ENCODE measurements at places on chromosomes 2 and 18.
A peak's percentile ranks its signal among the peaks of the same experiment; 100 is the strongest.

GRCh38 chr18:3262234-3263131 is 550 bp downstream of the MYL12B start:
- DNase-seq = peak; percentile 47

DNA sequence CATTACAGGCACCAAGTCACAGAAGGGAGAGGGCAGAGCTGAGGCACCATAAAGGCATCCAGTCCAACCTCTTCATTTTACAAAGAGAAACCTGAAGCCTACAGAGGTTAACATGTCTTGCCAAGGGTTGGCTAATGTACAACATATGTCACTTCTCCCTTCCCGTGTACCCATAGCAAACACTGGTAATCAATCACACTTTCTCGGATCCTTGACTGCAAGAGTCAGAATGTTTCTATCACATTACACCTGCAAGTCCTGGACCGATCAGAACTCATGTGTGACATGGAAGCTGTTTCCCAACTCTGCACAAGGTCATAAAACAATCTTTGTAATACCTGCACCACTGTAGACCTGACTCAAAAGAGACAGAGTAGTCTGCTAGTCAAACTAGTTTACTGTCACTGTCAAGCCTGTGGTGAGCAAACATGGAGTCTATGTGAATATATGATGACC is 6.0 kb downstream of the ANKRD44 start:
- DNase-seq = no peak

GRCh38 chr18:22528291-22528690 is 110.6 kb upstream of the CTAGE1 start:
- DNase-seq = no peak

DNA sequence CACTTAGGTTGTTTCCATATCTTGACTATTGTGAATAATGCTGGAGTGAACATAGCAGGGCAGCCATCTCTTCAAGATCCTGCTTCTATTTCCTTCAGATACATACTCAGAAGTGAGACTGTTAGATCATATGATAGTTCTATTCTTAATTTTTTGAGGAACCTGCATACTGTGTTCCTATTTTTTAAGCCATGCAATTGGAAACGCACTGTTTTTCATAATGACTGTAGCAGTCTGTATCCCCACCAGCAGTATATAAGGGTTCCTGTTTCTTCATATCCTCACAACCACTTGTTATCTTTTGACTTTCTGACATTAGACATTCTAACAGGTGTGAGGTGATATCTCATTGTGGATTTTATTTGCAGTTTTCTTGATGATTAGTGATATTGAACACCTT is 15.5 kb downstream of the NEURL3 start:
- DNase-seq = no peak

DNA sequence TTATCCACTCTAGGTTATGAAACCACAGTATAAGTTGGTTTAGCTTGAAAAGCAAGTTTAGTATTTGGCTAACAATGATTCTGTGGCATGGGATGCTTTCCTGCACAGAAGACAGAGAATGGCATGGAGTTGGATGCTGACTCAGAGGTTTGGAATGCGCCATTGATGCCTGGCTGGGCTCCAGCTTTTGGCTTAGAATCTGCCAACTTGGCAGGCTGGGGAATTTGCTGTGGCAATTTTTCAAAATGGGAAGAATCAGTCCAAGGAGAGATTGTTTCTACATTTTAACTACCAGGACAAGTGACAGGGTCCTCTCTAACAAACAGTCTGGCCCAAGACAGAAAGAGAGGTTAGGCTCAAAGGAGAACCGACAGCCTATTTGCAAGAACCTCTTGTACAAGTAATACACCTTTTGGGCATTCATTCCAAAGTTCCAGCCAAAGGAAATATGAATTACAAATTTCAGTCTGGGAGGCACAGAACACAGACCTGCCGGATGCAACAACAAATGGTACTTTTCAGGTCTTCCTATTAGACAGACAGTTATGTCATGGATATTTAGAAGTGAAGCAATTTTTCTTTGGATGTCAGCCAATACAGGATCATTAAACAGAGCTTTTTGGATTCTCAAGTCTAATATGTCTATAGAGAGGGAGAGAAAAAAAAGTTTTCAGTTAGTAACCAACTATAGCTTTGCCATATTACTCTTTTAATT is 1027.7 kb downstream of the TMEM182 start:
- DNase-seq = no peak

- peak; percentile 22 for DNase-seq
These were observed 184.7 kb downstream of the MREG start for GRCh38 chr2:215828528-215829184.

DNA sequence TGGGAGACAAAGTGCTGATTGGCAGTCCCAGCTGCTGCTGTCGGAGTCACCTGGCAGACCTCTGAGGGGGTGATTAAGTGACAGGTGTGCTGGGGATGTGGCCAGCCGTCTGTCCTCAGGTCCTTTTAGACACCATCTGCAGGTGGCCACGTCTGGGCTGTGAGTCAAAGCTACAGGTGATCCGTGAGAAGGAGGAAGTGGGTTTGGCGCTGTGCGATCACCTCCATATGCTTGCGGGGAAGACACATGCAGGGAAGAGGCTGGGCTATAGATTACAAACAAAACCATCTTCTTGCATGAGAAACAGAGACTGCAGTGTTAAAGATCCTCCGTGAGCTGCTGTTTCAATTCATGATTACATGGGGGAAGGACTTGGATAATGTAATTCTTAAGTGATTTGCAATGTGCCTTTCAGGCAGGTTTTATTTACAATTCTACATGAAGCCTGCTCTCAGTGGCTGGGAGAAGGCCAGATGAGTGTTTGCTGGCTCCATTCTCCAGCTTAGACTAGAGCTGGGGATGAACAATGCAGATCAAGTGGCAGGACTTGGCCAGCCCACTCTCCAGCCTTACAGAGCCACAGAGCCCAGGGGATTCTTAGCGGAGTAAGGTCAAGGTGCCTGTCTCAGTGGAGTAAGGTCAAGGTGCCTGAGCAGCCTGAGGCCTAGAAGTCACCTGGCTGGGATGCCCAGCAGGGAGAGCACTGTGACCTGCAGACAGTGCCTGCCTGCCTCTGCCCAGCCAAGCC is 87.8 kb downstream of the LYPD1 start:
- DNase-seq = peak; percentile 86

- no peak for DNase-seq
These were observed 316.3 kb downstream of the CELF4 start for GRCh38 chr18:37249171-37249886.

DNA sequence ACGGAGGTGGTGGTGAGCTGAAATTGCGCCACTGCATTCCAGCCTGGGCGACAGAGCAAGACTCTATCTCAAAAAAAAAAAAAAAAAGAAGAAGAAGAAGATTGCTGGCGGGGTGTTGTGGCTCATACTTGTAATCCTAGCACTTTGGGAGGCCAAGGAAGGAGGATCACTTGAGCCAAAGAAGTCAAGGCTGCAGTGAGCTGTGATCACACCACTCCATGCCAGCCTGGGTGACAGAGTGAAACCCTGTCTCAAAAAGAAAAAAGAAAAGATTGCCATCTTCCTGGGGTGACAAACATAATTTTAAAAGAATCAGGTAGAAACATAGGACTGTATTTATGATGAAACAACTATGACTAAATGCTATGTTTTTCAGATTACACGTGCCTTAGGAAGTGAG is 55.1 kb upstream of the EML4 start:
- no peak for DNase-seq

DNA sequence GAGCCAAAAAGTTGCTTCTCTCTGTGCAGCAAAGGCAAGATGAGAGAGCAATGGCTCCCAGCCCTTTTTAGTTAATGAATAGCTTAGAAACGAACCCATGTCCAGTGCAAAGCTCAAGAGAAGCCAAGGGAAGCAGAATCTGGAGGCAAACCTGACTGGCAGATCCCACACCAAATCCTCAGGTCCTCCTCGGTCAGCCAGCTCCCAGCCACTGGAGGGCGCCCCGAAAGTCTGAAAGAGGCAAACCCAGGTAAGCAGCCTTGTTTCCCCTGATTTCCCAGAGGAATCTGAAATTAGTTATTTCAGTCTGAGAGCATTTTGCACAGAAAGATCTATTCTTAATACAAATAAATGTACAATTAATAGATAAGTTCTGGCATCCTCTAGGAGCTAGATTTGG is 71.3 kb upstream of the PID1 start:
- DNase-seq = peak; percentile 5

GRCh38 chr2:191748059-191748461 is 70.1 kb downstream of the NABP1 start:
- DNase-seq = no peak

GRCh38 chr2:160614391-160614790 is 120.8 kb upstream of the RBMS1 start:
- no peak for DNase-seq

- DNase-seq = no peak
These were observed 212.1 kb upstream of the NETO1 start for GRCh38 chr18:73079920-73080319.

All from NCI-H1417 (cell line).